ENCODE measurements at places on chromosomes 11 and 22. TPM values are rescaled to one million over a fixed set of nuclear protein-coding genes. Genes with fewer than 3 reads are reported as not detected.

Gene TRIM49
- total RNA-seq = not detected

GRCh38 chr11:32893343-32894148, 935 bp downstream of the QSER1 start:
- peak; percentile 54 for DNase-seq

- DNase-seq = no peak
Measured at GRCh38 chr11:12295943-12296342, 81.4 kb upstream of the PARVA start.

DNA sequence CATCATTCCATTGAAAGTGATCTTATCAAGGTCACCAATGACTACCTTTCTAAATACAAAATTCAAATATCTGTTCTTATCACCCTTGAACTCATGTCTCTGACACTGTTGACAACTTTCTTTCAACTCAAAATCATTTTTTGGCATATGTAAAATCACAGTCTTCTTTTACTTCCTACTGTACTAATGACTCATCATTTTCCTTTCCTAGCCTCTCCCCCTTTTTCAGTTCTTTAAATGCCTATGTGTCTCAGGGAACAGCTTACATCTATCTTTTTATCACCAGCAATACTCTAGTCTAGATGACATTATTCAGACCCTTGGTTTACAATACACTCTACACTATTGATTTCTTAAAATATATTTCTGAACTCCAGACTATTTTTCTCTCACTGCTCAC, 2220.7 kb upstream of the RAG2 start:
- DNase-seq = no peak

DNA sequence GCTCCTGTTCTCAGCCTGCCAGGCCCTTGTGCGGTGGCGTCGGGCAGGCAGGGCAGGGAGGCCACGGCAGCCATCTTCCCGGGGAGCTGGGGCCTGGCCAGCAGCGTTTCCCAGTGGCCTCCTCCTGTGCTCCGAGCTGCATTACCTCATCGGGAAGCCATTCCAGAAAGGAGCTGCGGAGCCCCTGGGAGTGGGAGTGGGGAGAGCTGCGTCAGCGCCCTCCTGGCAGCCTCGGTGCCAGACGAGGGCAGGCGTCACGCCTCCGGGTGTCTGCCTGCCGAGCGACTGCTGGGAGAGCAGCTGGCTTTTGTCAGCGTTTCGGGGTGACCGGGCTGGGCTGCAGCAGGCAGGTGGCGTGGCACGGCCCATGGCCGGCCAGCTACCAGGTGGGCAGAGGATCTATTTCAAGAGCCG, 30.9 kb upstream of the WNT7B start:
- peak; percentile 89 for DNase-seq

- DNase-seq = no peak
Measured at GRCh38 chr11:75633409-75634066, 35.3 kb downstream of the MAP6 start.

DNA sequence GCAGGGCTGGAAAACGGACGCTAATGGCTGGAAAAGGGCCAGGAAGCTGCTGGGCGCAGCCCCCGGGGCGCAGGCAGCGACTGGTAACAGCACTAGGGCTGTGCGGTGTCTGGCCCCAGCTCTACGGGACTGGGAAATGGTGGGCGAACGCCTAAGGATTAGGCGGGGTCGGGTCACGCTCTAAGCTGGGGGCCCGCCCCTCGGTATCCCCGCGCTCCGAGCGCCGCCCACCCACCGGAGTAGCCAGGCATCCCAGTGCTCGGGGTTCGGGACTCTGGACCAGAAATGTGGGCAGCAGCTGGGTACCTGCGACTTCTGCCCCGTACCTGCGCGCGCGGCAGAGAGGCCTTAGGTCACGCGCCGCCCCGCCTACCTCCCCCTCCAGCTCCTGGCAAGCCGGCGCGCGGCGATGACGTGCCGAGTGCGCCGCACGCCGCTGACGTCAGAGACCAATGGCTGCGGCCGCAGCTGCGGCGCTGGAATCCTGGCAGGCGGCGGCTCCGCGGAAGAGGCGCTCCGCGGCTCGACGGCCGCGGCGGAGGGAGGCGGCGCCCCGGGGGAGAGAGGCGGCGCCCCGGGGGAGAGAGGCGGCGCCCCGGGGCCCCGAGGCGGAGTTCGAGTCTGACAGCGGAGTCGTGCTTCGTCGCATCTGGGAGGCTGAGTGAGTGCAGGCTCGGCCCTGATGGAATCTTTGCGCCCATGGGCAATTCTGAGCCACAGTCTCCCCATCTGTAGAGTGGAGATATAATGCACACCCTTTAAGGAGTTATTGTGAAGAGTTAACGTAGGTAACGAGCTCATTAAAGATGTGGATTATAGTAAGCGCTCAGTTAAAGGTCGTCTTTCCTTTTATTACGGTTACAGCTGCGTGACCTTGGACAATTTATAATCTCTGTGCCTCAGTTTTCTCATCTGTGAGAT, at the start of the genes HPS4 and SRRD:
TSS of gene HPS4 (minus strand) at position 345 of the 921 bp plus-strand sequence. CDS start 2,021 bp downstream, outside the sequence.
TSS of gene SRRD (plus strand) at position 439 of the 921 bp plus-strand sequence. CDS start at position 453, 14 bp downstream.
- DNase-seq = peak; percentile 95

Gene CWF19L2
- 7.8 TPM for total RNA-seq

DNA sequence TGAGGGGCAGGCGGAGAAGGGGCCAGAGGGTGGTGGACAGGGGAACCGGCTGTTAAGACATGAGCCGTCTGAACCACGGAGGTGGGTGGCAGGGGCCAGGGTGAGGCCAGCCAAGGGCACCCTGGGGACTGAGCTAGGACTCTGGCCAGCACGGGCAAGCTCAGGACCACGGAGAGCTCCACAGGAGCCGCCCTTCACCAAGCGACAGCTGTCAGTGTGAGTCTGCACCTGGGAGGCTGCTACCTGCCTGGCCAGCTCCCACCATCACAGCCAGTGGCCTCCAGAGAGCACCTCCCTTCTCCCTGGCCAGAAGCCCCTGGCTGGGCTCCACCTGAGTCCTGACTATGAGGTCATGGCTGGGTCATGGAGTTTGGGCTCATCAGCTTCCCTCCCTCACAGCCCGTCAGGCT, 21.6 kb downstream of the MGAT3 start:
- DNase-seq = no peak

Gene MS4A4E
- total RNA-seq = 0.34 TPM

GRCh38 chr22:49862496-49862776, 8.8 kb downstream of the ZBED4 start:
- DNase-seq = no peak

Gene MPEG1
- 5.6 TPM for total RNA-seq

DNA sequence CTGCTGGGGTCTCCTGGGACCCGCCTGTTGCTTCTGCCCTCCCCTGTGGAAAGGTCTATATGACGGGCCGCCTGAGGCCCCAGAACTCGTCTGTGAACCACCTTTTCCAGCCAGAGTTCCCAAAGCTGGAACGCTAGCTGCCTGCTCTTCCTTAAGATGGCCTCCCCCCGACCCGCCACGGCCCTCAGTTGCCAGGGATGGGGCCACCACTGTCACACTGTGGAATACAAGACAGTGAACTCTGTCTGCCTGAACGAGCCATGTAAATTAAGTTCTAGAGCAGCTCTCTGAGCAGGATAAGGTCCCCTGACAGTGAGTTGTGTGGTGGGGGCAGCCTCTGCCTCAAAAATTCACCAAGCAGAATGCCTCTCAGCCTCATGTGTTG, 10.3 kb downstream of the CHADL start:
- no peak for DNase-seq

Gene BIK
- total RNA-seq = not detected

Gene CCDC15
- 0.15 TPM for total RNA-seq

Gene TMEM218
- 7.5 TPM for total RNA-seq
